ENCODE measurements at places on chromosomes 7 and 10. TPM values are rescaled to one million over a fixed set of nuclear protein-coding genes. Genes with fewer than 3 reads are reported as not detected.

Gene PGAM2
- total RNA-seq = not detected

Gene CPA1
- total RNA-seq = 0.45 TPM

Gene PROSER2
- 4.7 TPM for total RNA-seq

Gene TMEM270
- not detected for total RNA-seq

Gene UTF1
- not detected for total RNA-seq

Gene PDCD4
- 302 TPM for total RNA-seq

Gene CAV2
- 51.2 TPM for total RNA-seq

Gene CXCL12
- total RNA-seq = 54.1 TPM

Gene LIPN
- total RNA-seq = not detected

DNA sequence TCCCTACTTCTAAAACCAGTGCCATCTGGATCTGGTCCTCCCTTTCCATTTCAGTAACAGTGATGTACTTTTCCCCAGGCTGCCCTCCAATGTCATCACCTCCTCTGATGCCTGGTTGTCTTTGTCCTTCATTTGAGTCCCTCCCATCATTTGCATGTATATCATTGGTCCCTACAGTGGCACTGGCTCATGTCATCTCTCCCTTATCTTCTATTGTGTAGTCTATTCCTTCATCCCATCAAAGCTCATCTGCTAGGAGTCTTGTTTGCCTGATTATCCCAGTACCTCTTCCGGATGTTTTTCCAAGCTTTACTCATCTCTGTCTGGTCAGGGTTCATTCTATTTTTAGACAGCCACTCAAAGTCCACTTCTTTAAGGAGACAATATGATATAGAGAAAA lies 292.9 kb upstream of the BMPER start:
- DNase-seq = no peak

DNA sequence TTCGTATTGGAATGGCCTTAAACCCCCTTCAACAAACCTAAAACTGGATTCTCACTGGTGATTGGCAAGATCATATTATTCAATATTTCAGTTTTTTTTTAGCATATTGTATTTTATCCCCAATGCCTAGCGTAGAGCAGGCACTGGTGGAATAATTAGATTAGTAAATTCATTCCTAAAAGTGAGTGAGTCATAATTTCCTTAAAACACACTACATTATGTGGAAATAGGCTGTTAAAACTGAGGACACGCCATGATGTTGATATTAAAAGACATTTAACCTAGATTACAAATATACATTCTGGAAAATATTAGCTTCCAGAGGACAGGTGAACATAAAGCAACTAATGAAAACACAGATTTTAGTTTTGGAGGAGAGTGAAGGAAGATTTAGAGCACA lies 463.9 kb downstream of the PARD3 start:
- DNase-seq = no peak

- peak; percentile 60 for DNase-seq
These were observed 152.2 kb downstream of the CRPPA start for GRCh38 chr7:16268821-16269768.

GRCh38 chr10:114771157-114771556 lies 50.4 kb upstream of the FHIP2A start:
- DNase-seq = no peak

DNA sequence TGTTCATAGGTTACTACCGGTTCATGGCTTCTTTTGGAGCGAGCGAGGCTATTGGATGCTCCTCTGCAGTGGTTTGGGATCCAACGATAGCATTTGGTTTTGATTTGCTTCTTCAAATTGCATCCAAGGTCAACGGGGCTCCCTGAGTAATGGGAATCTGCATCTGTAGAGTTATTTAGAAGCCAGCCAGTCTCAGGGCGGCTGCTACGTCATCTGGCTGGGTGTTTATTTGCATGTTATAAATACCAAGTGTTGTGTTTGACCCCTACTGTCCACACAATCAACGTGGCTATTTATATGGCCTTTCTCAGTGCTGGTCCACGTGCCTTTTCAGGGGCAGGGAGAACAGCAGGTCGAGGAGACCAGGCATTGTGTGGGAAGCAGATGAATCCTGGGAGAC lies 137.7 kb downstream of the PRPF18 start:
- peak; percentile 79 for DNase-seq

- no peak for DNase-seq
These were observed 40.3 kb downstream of the CYTH3 start for GRCh38 chr7:6232116-6232515.

- DNase-seq = no peak
These were observed 517.0 kb upstream of the TEX47 start for GRCh38 chr7:89312551-89312950.

GRCh38 chr10:110409926-110410325 lies 87.8 kb upstream of the DUSP5 start:
- no peak for DNase-seq

DNA sequence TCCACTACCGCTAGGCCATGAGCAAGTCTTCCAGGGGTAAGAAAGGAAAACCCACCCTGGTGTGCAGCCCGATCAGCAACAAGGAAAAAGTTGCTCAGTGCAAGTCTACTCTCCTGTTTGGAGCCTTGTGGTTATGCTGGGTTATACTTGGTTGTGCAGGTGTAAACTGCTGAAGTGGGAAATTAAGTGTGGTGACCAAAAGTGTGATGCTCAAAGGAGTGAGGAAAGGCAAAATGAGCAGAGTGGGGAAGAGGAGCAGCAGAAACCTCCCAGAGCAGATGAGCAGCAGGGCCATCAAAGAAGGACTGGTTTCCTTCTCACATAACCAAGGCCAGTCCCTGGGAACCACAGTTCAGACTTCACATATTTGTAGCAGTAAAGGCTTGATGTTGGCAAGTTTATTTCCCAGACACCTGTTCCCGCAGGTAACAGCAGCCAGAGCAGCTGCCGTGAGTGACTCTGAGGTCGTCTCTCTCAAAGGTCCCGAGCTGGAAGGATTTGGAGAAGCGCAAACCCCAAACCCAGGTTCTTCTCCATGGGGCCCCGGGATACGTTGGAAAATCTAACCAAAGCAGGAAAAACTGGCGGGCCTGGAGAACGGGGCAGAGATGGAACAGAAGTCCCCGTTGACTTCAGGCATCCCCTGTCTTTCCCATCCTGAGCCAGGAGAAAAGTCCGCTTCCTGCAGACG lies 607 bp upstream of the SMO start:
- DNase-seq = no peak

- no peak for DNase-seq
These were observed 87.6 kb upstream of the ATP6V0A4 start for GRCh38 chr7:138885383-138886147.

DNA sequence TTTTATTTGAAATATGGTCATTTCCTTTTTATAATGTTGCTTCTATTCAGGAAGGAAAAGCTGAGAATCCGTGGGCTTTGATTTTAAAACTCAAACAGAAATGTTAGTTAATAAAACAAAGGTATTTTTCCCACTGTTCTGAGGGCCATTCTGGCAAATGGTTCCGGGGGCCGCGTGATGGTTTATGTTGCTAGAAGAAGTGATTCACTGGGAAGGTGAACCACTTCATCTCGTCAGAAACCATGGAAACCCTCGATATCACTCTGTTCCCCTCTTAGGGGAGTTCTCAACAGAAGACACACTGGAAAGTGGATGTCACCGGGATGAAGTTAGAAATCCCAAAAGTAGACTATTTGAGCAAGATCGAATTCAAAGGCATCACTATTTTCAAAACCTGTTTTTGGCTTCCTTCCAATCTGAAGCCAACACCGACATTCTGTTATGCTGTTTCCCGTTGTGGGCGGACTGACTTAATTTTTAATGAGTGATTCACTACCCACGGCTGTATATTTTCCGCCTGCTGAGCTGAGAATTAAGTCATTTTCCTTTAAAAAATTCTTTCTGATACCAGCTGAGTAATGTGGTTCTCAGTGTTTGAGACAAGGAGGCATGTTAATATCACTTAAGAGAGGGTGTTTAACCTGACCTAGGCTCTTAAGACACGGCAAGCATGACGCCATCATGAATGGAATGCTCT lies 84.1 kb downstream of the PTPRE start:
- peak; percentile 71 for DNase-seq

GRCh38 chr10:78451592-78451991 lies 417.9 kb downstream of the RPS24 start:
- DNase-seq = peak; percentile 48

DNA sequence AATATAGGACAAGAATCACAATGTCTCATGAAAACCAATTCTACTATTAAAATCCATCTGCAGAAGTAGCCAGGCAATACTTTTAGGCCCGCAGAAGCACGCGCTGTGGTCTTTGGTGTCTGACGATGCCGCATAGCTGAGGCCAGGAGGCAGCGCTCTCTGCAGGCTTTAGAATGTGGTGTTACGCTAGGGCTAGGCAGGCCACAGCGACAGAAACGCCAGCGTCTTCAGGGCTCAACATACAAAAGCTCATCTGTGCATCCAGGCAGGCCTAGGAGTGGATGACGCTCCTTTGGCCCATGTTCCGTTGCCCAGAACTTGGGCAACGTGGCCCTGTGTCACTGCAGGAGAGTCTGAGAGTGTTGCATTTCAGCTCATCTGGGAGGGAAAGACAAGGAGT lies 601.1 kb upstream of the FOXK1 start:
- DNase-seq = no peak

GRCh38 chr10:106226142-106226541 lies 938.4 kb downstream of the SORCS1 start:
- no peak for DNase-seq

DNA sequence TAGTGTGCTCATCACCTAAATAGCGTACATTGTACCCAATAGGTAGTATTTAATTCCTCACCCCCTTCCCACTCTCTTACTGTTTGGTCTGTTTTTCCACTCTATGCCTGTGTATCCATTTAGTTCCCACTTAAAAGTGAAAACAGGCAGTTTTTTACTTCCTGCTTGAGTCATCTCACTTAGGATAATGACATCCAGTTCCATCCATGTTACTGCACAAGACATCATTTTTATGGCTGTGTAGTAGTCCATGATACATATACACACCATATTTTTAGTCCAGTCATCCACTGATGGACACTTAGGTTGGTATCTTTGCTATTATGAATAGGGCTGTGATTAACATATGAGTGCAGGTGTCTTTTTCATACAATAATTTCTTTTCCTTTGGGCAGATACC lies 10.1 kb downstream of the STK17A start:
- no peak for DNase-seq

GRCh38 chr10:59258890-59259289 lies 82.4 kb downstream of the PHYHIPL start:
- no peak for DNase-seq

DNA sequence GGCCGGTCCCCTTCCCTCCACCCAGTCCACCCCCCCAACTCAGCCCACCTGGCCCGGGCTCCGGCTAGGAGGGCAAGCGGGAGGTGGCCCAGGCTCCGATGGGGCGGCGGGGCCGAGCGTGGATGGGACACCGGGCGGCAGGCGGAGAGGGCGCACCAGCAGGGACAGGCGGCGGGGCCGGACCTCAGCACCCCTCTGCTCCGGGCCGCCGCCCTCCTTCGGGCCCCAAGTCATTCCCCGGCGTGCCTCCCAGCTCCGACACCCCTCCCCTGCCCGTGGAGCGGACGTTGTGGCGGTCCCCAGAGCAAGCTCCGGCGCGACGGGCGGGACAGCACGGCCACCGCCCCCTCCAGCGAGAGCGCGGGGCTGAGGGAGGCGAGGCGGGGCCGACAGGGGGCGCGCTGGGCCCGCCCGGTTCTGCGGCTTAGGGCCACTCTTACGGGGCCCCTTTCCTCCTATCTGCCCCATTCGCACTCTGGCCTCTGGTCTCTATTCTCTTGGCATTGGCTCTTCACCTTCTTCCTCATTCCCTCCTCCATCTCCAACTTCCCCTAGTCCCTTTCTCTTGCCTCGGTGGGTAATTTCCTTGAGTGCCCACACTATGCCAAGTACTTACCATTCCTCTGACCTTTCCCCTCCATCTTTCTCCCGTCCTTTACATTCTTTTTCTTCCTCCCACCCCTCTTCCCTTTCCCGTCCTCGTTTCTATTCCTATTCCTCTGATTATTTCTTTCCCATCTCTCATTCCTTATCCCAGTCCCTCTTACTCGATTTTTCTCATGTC lies 701 bp upstream of the GBX1 start:
- no peak for DNase-seq

DNA sequence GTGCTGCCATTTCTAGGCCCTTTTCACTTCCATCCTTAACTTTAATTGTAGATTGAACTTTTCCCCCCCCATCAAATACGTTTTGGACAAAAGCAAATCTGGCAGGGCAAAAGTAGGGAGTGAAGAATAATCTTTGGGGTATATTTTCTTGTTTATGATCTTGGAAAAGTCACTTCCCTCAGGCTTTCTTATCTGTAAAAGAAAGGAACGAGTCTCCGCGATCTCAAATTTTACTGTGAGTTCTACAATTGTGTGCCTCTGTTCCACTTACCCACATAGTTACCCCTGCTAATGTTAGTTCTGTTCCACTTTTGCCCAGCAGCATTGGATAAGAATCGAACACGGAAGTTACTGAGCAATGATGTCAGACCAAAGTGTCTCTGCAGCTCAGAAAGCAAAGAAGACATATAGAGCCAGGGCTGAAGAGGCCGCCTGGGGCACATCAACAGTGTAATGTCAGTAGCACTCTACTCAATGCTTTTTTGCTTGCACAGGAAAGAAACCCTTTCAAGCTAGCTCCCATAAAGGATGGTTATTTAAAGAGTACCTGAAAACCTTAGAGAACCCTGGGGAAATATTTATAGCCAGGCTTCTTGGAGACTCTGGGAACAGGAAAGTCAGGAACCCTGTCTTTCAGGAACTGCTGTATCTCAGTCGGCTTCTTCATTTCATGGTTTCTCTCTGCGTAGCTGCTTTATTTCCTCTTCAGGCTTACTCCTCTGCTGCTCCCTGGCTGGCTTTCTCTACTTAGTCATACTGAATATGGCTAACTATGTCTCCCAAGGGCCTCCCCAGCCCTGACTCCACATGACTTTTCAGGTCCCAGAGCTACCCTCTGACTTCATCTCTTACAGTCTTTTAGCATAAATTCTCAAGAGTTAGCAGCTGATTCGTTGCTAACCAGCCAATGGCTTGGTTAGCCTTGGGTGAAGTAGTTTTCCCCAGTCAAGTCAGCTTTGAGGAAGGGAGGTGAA lies 123.7 kb upstream of the FAM3C start:
- DNase-seq = peak; percentile 54

DNA sequence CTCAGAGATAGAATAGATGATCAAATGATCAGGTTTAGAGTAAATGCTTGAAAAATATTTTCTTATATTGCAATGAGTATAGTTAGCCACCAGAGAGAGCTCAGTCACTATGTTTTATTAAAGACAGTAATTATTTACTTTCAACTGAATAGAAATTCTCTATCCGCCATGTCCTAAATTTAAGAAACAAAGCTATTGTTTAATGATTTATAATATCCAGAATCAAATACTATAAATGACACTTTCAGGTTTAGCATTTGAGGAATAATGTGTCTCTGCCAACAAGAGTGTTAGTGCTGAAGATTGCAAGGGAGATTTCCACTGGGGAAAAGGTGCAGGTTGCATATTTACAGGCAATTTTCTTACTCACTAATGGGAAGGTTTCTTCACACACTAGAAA lies 184.7 kb downstream of the DGKB start:
- peak; percentile 65 for DNase-seq
